Activated CD4-positive, alpha-beta memory T cell treated with anti-CD3 and anti-CD28 coated beads, Interleukin-2, amount 10 ng/mL, durations not matched to agents 7 days and 5 days (primary cell): ENCODE measurements at places on chromosomes 1 and 21. TPM values are rescaled to one million over a fixed set of nuclear protein-coding genes. Genes with fewer than 3 reads are reported as not detected.

GRCh38 chr1:207956986-207957385 is 46.1 kb upstream of the CD34 start:
- no peak for DNase-seq

The FAM72C gene
- total RNA-seq = 21.0 TPM

The TMPRSS15 gene
- not detected for total RNA-seq

The DCST1 gene
- not detected for total RNA-seq

DNA sequence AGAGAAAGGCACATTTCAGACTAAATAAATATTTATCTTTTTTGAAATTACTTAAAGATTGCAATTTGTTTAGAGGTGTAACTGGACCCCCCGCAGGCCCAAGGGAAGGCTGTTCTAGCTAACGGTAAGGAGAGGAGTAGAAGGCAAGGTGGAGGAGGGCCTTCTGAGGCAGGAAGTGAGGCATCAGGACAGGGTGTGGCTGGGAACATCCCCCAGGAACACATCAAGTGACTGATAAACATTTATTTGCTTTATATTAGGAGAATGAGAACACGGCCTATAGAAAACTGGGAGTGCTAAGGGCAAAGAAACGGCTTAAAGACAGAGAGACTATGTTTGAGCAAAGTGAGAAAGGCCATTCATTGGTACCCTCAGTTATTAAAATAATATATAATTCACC is 23.2 kb downstream of the HIVEP3 start:
- no peak for DNase-seq

DNA sequence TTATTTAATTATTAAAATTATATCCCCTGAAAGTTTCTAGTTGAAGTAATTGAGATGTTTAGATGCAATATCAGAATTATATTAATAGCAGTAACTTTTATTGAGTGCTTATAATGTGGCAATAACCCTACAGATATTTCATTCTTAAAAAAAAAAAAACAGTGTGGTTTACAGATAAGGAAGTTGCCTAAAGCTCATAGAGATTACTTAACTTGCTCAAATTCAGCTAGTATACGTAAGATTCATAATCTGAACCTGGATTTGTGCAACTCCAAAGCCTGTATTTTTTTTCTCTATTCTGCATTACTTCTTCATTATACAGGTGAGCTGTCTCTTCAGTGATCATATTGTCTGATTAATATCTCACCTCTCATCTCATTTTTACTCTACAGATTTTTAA is 156.0 kb upstream of the PTBP2 start:
- no peak for DNase-seq

- peak; percentile 55 for DNase-seq
Observed at GRCh38 chr1:1599030-1599934, 653 bp downstream of the FNDC10 start.

DNA sequence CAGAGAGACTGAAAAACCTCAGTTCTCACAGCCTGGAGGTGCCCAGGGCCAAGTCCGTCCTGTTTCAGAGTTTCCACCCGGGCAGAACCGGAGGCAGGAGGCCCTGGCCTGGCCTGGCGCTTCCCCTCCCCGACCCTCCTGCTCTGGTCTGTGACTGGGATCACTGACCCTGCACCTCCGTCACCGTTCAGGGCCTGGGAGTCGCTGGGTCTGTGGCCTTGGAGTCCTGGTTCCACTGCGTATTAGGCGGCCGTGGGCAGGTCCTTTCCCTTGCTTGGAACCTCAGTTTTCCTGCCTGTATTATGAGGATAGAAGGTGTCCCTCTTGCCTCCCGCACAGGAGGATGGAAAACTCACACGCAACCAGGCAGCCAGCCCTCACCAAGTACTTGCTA is 533 bp upstream of the PLA2G2E start:
- no peak for DNase-seq

The MXRA8 gene
- 0.18 TPM for total RNA-seq

DNA sequence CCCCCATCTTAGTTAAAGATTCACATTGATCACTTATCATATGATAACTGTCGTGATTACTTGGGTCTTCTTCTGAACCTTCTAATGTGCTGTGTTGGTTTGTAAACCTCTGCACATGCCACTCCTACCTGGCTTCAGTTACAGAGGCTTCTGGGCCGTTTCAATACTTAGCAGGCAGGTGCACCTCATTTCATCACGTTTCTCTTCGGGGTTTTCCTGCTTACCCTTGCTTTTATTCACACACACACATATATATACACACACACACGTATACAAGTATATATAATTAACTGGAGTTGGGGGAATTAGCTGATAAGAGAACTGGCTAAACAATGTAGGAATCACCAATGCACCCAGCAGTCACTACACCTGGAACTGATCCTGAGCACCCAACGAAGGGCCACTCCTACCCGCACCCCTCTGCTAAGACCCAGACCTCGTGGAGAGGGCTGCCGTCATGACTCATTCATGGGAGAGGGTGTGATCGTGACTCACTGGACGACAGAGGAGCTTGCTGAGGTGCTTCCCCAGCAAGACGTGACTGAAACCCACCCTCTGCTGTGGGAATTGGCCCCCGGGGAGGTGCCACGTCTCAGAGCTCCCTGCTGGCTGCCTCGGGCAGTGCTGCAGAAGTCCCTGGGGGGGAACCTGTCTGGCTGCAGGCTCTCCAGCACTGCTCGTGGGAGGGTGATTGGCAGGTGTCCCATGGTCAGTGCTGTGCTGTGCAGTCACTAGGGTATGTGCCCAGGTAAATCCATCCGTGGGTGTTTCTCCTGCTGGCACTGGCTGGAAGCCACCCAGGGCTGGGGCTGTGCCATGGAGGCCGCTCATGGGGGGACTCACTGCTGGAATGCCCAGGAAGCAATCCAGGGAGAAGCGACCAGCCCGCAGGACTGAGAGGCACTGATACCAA is 166.6 kb downstream of the DYRK1A start:
- DNase-seq = no peak

The CLCA4 gene
- not detected for total RNA-seq

- DNase-seq = no peak
Observed at GRCh38 chr1:154611150-154611862, 3.3 kb upstream of the ADAR start.

DNA sequence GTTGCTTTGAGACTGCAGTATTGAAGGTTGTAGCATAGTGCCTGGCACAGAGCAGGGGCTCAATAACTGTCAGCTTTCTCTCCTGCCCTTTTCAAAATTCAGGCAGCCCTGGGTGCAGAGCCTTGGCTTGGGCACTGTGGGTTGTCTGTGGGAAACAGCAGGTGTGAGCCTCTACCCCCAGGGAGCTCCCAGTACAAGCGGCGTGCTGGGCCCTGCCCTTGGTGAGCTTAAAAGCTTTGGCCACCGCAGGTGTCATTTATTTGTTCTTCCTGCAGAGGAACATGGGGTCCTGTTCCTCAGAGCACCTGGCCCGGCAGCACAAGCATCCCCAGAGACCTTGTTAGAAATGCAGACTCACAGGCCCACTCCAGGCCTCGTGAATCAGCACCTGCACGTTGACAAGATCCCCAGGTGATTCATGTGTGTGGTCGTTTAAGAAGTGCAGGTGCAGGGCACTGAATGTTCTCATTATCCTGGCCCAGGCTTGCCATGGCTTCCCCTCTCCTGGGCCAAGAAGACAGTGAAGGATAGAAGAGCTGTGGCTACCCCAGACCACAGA is 29.9 kb upstream of the IGSF21 start:
- DNase-seq = no peak

DNA sequence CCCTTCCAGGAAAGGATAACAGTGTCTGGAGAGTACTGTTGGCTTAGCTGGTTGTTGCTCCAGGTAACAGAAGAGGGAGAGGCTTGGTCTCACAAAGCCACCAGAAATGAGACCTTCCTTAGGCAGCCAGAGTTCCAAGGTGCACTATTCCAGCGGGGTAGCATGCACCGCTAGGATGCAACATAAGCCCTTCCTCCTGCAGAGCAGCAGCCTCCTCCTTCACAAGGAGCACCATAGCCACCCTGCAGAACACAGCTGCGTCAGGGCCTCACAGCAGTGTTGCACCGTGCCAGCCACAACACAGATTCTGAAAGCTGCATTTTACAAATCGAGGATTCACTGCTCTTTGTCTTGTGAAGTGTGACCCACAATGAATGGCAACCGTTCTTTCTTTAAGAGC is 142.0 kb downstream of the CLIC6 start:
- no peak for DNase-seq

DNA sequence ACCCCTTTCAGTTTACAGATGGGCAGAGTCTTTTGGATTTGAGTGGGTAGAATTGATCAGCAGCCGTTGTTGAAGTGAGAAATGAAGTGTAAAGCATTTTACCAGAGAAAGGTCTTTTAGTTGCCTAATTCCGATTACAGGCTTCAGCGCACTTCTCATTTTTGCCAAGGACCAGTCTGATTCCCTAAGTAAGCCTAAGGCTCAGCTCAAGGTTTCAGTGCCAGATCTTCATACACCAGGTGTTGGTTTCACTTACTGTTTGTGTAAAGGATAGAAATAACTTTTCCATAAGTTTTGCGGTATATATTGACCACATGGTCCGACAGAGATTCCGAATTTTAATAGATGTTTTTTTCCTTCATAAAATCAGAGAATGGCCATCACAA is 83.9 kb upstream of the BMP8A start:
- no peak for DNase-seq

DNA sequence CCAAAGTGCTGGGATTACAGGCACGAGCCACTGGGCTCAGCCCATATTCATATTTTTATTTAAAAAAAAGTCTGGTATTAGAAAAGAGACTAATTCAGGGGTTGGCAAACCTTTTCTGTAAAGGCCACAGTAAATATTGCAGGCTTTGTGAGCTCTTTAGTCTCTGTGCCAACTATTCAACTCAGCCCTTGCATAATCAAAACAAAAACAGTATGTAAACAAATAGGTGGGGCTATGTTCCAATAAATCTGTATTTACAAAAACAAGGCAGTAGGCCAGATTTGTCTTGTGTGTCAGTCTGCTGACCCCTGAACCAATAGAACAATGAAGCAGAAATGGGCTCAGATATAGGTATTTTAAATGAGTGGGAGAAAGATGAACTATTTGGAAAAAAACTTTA is 49.3 kb downstream of the CDC42BPA start:
- DNase-seq = no peak

The NBPF6 gene
- not detected for total RNA-seq

DNA sequence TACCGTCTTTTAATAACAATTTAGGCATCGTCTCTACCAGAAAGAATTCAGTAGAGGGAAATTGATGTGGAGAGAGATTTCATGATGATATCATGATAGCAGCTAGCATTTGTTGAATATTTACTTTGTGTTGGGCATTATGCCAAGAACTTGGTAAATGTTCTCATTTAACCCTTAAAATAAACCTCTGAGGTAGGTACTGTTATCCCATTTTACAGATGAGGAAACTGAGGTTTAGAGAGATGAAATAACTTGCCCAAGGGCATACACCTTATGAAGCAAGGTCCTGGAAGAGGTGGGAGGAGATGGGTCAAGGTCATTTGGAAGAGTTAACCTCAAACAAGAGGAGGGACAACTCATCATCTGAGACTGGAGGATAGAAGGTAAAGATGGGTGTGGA is 34.8 kb downstream of the TSNAX start:
- no peak for DNase-seq

DNA sequence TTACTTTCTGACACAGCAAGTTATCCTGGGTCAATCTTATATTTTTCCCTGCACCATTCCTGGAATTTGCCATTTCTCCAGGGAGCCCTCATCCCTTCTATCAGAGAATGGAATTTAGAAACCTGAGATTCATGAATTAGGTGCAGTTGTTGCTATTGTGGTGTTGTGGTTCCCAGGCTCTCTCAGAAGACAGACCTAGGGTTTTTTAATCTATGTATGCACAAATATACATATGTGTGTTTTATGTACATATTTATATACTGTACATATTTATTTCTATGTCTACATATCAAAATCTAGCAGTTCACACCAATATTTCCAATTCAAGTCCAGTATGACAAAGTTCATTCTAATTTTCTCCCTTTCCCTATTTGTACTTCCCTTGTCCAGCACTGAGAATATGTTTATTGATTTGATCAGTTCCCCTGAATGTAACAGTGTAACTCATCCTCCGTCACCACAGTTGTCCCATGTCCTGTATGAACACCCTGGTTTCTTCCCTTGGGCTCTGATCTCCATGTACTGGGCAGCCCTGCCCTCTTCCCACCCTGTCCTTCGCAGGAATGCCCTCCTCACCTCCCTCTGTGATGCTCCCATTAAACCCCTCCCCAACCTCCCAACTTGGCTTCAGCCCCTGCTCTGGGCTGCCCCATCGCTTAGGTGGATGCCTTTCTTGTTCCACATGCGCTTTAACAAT is 145.5 kb downstream of the VPS13D start:
- no peak for DNase-seq

- peak; percentile 65 for DNase-seq
Observed at GRCh38 chr1:24201941-24202440, 14.9 kb upstream of the IFNLR1 start.

- no peak for DNase-seq
Observed at GRCh38 chr1:3465091-3465934, 10.8 kb downstream of the ARHGEF16 start.

GRCh38 chr21:31185663-31186062 is 147.4 kb upstream of the KRTAP19-8 start:
- no peak for DNase-seq

DNA sequence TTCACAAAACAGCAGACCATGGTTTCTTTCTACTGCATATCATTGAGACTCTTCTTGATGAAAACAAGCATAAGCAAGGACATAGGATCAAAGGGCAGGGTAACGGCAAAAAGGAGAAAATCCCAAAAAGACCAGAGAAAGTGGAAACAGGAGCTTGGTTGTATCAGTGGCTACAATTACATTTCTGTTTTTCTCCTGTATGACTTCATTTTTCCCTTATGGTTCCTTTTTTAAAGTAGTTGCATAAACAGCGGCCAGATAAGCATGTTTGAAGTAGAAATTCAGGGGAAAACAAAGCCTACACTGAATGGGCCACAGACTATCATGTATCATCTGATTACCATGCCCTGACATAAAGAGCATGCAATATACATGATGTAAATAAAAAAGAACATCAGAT is 4.6 kb downstream of the EGLN1 start:
- DNase-seq = no peak

DNA sequence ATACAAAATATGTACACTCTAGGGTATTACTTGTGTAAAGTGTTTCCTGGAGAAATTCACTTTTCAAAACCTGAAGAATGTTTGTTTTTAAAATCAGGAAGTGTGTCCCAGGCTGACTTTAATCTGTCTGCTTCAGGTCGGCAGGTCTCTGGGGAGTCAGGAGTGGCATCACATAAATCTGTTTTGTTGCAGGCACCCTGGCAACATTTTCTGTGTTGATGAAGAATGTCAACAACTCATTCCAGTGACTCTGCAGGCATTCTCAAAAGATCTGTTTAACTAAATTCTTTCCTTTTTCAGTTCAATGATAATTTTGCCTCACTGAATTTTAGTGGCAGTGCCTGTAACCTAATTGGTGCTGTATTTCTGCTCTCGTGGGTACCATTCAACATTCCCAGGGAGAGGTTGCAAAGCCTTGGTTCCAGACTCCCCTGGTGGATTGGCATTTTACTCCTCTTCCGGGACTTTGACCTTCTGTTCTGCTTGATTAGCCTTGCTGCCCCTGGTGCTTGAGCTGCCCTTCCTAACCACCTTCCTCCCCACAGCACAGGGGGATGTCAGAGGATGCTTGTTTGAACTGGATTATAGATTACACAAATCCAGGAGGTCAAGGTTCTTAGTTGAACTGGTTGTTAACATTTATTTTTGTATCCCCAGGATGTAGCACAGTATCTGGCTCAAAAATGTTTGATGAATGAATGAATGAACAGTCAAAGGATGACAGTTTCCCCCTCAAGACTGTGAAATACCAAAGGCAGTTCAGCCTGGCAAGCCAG is 55.4 kb upstream of the LPGAT1 start:
- DNase-seq = no peak
